ENCODE measurements at places on chromosomes 5 and 9.

- DNase-seq: no peak
These were observed 80.5 kb downstream of the DAB2IP start for GRCh38 chr9:121731919-121732318.

DNA sequence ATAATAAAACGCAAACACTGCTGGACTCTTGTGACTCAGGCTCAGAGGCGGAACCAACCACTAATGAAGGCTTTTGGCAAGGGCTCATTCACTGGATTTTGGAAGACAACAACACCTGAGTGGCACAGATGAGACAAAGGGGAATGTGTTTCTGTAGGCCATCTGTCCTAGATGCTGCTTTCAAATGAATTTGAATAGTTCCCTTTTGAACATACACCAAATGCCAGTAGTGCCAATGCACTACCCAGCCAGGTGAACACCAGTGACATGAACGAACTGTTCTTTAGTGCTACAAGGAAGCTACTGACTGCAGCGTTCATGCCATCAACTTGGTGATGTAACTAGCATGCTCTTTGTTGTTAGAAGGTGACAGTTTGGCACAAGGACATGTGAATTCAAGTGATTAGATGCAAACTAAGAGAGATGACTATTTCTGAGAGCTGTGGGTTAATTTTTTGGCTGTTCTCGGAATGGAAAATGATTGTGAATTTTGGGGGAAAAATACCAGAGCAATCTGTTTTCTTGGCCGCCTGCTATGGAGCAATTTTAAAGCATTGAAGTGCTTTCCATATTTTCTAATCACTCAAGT, 173.7 kb downstream of the SLC24A2 start:
- DNase-seq: no peak

DNA sequence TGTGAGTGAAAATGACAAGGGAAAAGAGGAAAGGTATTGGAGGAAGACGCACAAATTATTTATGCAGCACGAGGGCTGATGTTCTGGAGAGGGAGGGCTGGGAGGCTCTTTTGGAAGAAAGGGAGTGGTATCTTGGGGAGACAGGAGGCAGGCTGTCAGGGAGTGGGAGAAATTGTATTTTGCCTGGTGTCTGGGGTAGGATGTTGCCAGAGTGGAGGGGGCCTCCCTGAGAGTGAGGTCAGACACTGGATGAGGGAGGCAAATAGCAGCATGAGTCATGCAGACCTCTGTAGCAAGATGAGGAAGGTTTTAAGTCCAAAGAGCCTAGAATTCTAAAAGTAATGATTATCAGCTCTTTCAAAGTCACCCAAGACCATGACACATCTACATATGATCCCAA, 158.0 kb downstream of the DMRT2 start:
- DNase-seq: no peak

- DNase-seq: no peak
These were observed 25.1 kb downstream of the CPLX2 start for GRCh38 chr5:175896301-175897040.

DNA sequence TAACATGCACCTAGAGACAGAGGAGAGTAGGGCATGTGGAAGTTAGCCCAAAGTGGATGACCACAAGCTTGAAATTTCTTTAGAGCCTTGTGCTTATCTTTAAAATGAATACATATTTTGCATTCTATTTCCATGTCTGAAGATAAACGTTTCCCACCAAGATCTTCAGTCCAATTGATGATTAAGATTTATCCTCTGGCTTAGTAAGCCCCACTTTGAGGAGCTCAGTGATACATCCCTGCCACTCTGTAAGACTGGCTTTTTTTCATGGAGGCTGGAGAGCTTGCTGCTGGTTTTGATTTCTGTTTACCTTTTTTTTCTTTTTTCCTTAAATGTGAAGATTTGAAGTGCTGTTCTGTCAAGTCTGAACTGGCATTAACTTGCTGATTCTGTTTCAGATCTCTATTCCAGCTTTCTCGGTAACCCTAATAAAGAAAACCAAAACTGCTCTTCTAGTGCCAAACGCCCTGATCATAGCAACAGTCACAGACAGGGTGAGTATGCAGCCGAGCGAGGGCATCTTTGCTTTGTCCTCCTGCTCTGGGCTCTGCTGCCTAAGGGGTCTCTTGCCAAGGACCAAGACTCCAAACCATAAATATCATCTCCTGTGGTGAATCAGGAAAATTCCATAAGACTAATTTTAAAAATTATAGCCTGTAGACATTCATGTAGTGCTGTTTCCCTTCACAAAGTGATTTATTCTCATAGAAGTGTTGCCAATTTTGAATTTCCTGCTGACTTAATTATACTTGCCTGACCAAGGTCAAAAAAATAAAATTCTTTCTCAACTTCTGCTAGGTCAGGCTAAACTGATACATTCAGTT, 54.3 kb downstream of the GRAMD2B start:
- DNase-seq: no peak

- no peak for DNase-seq
These were observed 79.9 kb upstream of the SLC1A3 start for GRCh38 chr5:36526537-36526936.

DNA sequence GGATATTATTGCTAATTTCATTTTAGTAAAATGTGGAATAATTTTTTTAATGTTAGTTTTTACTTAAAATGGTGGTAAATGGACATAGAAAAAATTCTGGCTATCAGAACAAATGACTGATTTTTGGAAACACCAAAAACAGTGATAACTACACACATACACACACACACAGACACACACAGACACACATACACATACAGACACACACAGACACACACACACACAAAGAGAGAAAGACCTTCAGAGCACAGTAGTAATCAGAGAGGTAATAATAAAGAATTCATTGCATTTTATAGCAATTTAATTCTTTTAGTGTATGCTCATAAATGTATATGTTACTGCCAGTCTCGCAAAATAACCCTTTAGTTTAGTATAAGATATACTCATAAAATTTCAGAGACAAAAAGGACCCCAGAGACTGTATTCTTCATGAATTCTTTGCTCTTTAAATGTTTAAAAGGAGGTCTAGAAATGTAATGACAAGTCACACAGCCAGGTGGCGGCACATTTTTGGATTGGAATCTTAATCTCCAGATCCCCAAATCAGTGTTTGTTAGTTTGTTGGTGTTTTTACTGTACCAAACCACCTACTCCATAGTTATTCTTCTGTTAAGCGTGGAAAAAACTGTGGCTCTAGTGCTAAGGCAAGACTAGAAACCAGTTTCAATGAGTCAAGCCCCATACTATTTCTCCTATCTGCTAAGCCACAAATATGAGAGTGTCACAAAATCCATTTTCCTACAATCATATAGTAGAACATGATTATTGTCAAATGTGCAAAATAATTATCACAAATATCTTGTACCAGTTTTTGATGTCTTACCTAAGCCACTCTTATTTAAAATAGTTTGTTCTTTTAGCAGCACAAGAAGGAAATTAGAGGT, 109.9 kb downstream of the EDIL3 start:
- no peak for DNase-seq

- no peak for DNase-seq
These were observed 289.7 kb downstream of the FBXL7 start for GRCh38 chr5:15789642-15790041.

DNA sequence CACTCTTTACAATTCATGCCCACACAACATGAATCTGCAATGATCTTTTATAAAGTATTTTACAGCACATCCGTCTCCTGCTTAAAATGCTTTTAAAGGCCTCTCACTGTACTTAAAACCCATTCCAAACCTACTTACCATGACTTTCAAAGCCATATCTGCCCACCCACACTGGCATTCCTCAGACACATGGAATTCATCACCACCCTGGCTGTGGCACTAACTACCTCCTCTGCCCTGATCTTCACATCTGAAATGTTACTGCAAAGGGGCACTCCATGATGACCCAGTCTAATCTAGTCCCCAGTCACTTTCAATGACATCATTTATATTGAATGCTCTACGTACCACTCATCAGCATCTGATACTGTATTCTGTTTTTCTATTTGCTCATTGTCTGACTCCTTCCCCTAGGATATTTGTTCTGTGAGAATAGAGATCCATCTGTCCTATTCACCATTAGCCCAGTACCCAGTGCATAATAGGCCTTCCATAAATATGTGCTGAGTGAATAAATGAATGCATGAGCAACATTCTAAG, 193.2 kb upstream of the KIF2A start:
- DNase-seq: no peak

- no peak for DNase-seq
These were observed 146.4 kb upstream of the TAS2R1 start for GRCh38 chr5:9776525-9776924.

DNA sequence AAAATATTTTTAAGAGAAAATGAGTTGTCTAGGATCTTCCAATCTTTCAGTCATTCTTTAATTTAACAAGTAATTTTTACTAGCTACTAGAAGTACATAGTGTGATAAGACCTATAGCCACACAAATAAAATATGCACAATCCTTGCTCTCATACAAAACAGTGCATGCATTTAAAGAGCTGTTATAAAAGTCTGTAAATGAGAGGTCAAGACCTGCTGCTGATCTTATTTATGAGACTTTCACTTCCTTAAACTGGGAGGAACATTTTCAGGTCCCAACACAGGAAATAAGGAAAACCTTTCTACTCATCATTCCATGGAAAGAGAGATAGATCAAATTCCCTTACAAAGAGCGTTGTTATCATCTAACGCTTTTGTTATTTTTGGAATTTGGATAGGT, 54.2 kb upstream of the PAM start:
- no peak for DNase-seq

GRCh38 chr9:79637177-79637925, 65.6 kb downstream of the TLE4 start:
- no peak for DNase-seq

DNA sequence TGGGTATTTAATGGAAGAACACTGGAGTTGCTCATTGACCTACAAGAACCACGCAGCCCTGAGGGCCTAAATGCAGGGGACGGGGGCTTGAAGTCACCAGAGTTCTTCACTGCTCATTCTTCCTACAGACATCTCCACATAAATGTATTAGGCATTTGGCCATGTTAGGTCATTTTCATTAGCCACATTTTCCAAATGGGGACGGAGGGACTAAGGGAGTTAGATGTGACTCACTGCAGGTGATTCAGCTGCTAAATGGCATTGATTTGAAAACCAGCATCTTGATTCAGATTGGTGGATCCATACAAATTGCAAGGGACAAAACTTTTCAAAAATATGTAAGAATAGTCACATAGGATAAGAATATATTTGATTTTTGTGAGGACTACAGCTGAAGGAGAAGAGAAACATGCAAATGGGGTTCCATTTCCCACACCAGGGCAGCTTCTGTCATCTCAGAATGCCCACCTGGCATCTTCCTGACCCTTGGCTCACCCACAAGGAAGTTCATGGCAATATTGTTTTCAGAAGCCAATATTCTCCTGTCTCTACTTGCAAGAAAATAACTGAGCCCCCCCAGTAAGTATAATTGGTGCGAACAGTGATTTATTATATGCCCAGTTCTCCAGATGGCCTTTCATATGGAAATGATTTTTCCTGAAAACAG, 264.8 kb downstream of the DOCK8 start:
- DNase-seq: no peak

- DNase-seq: no peak
These were observed 232.3 kb upstream of the IRX2 start for GRCh38 chr5:2983583-2984300.

- DNase-seq: no peak
These were observed 1.2 kb downstream of the NSD1 start for GRCh38 chr5:177134697-177135225.

DNA sequence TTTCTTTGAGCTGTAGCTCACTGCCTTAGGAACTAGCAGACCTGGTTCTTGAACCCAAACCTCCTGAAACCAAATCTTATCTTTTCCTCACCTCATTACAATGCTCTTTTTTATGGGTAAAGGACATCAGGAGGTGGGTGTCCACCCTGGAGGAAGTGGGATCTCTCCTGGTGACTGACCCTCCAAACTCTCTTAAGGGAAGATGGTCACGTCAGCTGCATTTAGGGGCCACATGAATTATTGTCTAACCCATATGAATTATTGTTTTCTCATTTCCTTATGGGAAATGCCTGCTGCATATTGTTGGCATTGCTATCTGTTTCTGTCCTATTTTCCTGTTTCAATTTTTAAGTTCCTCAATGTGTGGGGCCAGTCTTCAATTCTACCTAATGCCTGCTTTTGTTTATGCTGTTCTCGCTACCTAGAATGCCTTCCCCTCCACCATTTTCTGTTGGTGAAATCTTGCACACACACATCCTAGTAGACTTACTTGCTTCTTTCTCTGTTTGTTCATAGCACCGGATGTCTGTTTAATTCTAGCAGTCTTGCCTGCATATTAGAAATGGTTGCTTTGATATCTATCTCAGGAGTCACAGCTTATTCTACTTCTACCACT, 22.0 kb upstream of the SPINK1 start:
- DNase-seq: no peak

DNA sequence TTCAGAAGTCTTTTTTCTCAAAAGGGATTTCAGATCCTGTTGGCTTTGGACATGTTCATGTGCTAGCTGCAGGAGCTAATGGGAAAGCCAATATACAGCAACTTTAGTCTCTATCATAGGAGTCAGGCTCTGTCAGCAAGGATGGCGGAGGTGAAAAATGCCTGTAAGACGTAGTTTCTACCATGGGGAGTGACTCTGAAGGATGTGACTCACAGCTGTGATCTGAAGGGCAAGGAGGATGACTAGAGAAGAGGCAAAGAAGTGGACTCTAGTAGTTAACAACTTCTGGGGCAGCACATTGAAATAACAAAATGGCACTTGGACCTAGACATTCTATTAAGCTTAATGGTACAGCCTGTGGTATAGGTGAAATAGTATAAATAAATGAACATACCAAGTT, 3.1 kb upstream of the NDUFS4 start:
- no peak for DNase-seq

GRCh38 chr9:2764353-2764752, 47.0 kb downstream of the KCNV2 start:
- no peak for DNase-seq

- DNase-seq: no peak
These were observed 39.3 kb downstream of the CEP72 start for GRCh38 chr5:651296-652022.

GRCh38 chr9:22990349-22990748, 543.7 kb downstream of the DMRTA1 start:
- no peak for DNase-seq

DNA sequence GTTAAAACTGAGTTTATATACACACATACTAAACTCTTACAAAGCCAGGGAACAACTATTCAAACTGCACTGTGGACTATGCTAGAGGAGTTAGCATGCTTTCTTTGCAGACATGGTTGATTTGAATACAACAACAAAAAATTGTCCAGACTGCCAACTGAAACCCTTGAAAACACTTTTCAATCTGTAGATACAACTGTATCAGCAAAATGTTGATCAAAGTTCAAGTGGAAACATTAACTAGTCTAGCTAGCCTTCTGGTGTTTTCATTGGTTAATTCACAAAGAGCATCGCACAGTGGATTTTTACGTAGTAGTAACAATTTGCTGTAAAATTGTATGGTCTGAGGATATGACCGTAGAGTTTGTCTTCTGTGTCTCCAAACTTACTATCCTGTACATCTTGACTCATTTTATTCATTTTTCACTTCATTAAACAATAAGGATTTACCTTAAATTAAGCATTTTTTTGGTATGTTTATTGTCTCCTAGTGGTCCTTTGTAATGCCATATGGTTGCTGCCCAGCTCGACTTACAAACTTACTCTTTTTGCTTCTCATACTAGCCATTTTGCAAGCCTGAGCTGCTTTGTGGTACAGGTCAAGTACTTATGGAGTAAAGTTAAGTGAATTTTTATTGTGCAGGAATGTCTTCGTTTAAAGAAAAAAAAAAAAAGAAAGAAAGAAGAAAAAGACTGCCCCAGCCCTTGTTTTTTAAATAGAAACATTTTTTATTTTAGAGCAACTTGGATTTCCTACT, 123.4 kb downstream of the ZCCHC7 start:
- DNase-seq: no peak

GRCh38 chr9:33288828-33289483, 1.4 kb upstream of the NFX1 start:
- no peak for DNase-seq

GRCh38 chr9:543478-543877, 298.0 kb upstream of the DMRT1 start:
- DNase-seq: no peak
